ENCODE measurements at places on chromosomes 7 and 10.

GRCh38 chr7:77532247-77532646, 4.8 kb upstream of the PTPN12 start:
- no peak for DNase-seq

DNA sequence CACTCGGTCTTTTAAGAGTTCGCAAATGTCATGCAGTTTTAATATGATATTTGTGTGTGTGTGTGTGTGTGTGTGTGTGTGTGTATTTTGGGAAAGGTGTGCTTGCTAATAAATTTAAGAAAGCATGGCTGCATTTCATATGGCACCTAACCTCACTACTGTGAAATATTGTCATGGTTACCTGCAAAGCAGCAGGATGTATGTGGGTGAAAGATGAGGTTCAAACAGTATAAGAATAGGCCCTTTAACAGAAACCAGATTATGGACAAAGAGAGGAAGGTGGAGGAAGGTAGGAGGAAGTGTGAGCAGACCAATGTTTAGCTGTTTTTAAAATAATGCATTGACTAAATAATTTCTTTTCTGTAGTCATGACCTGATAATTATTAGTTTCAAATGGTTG, 73.5 kb upstream of the CACNA2D1 start:
- no peak for DNase-seq

DNA sequence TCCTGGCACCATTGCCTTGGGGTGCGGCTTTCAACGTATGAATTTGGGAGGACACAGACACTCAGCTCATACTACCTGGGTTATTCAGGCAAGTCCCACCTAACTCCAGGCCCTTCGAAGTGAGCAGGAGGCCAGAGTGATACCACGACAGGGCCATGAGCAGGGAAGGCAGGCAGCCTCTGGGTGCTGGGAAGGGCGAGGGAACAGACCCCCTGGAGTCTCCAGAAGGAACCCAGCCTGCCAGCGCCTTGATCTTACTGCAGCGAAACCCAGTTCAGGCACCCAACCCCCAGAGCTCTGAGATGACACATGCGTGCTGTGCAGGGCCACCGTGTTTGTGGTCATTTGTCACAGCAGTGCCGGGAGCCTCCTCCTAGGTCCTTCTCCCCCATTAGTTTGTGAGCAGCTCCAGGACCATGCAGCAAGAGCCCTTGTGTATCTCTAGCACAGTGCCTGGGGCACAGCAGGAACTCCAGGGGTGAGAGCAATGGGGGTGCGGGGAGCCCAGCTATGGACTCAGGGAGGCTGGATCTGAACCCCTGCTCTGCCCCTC, 7.7 kb upstream of the INSIG1 start:
- DNase-seq: no peak

- no peak for DNase-seq
Measured at GRCh38 chr7:24595671-24596418, 22.6 kb downstream of the PALS2 start.

DNA sequence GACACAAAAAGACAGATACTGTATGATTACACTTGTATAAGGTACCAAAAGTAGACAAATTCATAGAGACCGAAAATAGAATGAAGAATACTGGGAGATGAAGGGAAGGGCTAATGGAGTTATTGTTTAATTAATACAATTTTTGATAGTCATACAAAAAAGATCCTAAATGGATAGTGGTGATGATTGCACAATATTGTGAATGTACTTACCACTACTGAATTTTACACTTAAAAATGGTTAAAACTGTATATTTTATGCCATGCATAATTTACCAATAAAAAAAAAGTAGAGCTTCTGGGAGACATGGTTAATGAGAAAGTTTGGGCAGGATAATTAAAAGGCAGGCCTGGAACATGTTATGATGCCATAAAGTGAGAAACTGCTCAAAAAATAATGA, 119.0 kb downstream of the ZPBP start:
- DNase-seq: no peak
